ENCODE measurements at places on chromosomes 2 and 18.

DNA sequence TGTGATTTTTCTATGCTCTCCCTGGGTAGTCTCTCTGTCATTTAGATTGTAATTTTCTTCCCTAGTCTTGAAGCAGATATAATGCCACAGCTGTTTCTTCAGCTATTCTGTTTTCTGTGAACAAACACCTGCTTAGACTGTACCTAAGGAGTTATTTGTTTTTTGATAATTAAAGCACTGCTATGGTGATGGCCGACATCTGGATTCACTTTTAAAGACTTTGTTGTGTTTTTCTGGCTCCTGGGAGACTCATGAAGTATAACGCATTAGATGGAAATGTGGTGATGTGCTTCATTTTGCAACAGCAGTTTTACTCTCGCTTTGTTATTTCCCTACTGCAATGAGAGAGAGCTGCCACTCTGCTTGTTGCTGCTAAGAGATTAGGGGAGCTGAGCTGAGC is 15.7 kb upstream of the C2orf69 start:
- DNase-seq, result peak; percentile 10

DNA sequence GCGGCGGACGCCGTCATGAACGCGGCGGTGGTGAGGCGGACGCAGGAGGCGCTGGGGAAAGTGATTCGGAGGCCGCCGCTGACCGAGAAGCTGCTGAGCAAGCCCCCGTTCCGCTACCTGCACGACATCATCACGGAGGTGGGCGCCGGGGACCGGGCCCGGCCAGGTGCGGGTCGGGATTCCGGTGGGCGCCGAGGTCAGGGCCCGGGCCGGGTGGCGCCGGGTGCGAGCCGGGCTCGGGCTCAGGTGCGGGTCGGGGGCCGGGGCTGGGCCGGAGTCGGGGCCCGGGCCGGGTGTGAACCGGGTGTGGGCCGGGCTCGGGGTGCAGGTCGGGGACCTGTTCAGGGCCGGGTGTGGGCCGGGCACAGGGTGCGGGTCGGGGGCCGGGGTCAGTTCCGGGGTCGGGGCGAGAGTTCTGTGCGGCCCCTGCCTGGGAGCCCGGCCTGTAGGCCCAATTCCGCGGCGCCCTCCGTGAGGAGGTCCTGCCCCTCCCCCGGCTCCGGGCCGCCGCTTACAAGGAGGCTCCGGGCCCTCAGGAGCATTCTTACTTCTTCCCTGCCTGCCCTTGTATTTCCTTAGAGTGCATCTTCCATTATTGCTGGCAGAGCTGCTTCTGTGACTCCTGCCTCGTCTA is 447 bp downstream of the TRAF3IP1 start:
- no peak for DNase-seq

- DNase-seq, result no peak
Measured at GRCh38 chr18:22195052-22195451, 25.7 kb downstream of the GATA6 start.

- no peak for DNase-seq
Measured at GRCh38 chr2:105804266-105804665, 59.6 kb downstream of the NCK2 start.

DNA sequence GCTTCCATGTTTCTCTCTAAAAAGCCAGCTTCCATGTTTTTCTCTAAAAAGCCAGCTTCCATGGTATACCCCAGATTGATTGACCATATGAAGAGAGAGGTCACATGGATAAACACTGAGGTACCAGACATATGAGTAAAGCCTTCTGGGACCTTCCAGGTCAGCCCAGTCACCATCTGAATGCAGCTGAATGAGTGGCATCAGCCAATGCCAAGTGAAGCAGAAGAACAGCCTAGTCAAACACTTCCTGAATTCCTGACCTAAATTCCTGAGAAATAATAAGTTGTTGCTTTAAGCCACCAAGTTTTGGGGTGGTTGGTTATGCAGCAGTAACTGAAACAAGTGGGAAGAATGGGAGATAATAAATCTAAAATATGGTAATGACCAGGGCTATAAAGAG is 5.7 kb upstream of the ALS2 start:
- no peak for DNase-seq

GRCh38 chr2:218398437-218399390 is 954 bp upstream of the CTDSP1 start:
- peak; percentile 87 for DNase-seq

DNA sequence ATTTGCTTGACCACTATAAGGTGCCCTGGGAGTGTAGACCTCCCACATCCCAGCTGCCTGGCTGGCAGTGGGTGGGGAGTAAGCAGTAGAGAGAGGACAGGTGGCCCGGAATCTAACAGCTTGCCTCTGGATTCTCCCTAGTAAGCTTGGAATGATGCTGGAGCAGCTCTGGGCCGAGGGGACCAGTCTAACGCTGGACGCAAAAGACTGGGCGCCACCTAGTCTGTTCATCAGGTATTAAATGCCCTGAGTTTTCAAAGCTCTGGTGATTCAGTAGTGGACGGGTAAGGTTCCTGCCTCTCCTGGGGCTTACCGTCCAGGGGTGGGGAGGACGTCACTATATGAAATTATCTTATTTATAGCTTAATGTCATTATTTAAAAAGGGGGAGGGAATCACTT is 648 bp upstream of the LYPD6B start:
- no peak for DNase-seq

- DNase-seq, result no peak
Measured at GRCh38 chr2:204274991-204275390, 270.3 kb upstream of the PARD3B start.

GRCh38 chr2:68745006-68745405 is 10.4 kb downstream of the ARHGAP25 start:
- no peak for DNase-seq

- no peak for DNase-seq
Measured at GRCh38 chr18:76202322-76202721, 292.7 kb downstream of the ZNF516 start.

DNA sequence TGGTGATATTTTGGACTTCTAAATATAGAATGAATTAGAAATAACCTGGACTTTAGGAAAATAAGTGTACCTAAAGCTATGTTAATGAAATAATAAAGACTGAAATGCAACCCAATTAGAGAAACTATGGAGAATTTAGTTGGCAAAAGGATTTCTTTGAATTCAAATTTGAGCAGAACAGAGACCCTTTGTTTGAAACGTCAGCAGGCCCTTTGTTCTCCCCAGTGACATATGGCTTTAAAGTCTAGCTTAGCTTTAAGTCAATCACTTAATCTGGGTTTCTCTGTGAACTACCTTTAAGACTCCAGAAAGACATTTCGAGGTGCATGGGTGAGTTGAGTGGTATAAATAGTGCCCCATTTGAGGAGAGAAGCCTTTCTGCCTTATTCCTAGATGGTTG is 130.5 kb upstream of the CREB1 start:
- DNase-seq, result no peak

GRCh38 chr2:43192744-43193651 is 33.4 kb downstream of the ZFP36L2 start:
- DNase-seq, result no peak

- no peak for DNase-seq
Measured at GRCh38 chr2:210591663-210592062, 35.3 kb downstream of the CPS1 start.

- DNase-seq, result no peak
Measured at GRCh38 chr2:27655155-27655951, 8.1 kb downstream of the SUPT7L start.

DNA sequence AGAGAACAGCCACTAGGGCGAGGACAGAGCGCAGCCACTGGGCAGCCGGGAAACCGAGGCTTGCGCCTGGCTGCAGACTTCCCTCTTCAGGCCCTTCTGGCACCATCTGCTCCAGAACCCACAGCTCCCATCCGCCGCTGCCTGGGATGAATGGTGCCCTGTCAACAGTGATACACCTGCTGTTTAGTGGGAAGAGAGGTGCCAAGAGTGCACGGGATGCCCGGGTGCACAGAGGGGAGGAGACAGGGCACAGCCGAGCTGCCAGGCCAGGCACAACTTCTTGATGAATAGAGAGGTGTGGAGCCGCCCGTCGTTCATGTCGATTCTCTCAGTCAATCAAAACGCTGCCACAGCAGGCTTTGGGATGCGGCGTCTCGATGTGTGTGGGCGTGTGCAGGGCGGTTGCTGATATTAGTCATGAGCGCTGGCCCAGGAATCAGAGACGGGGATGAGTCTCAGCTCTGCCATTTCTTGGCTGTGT is 39.5 kb downstream of the RRM2 start:
- DNase-seq, result no peak

DNA sequence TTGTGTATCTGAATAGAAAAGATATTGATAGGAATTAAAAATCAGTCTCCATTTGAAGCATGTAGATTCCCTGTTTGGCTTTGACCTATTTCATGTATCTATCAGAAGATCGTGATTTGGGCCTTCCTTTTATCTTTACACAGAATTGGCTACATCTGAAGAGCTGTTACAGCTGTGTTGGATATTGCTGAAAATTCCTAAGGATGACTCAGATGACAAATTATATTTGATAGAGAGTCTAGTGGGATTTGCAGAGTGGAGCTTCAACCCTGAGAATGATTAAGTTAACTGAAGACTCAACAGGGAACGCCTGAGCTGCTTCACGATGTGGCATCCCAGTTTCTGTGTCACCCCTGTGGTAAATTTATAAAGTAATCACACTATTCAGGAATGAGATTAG is 4.9 kb upstream of the COL3A1 start:
- peak; percentile 90 for DNase-seq

Data from fibroblast of villous mesenchyme (primary cell).